Activated CD8-positive, alpha-beta T cell treated with anti-CD3 and anti-CD28 coated beads for 36 hours (primary cell): ENCODE measurements at places on chromosomes 13 and 19. TPM values are rescaled to one million over a fixed set of nuclear protein-coding genes. Genes with fewer than 3 reads are reported as not detected.

Gene IZUMO1
- not detected for total RNA-seq

Gene DIAPH3
- 23.0 TPM for total RNA-seq

- no peak overlapping the region for H3K4me3 ChIP-seq
- H3K27me3 ChIP-seq = peaks cover 20% of the 10 kb centered on the region
- no peaks in the 10 kb centered on the region for H3K36me3 ChIP-seq
- no peak for DNase-seq
Measured at GRCh38 chr19:15038294-15038693, 11.0 kb upstream of the CASP14 start.

Gene FUT3
- not detected for total RNA-seq
